ENCODE measurements at places on chromosomes 6 and 20.

DNA sequence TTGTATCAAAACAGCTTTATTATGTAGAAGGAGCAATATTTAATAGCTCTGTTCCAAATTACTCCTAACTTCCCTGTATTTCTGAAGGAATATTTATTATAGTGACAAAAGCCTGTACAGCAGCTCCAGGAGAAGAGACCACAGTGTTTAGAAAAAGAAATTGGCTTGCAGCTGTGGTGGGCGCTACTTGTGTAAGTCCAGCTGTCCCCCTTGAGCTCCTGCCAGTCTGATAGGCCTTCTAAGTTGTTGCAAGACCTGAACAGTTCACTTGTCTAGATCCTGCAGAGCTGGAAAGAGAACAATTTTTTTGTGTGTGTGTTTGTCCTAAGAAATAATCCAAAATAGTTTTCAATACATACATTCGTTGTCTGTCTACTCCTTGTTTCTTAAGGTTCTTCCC lies 86.6 kb downstream of the JARID2 start:
- no peak for DNase-seq

DNA sequence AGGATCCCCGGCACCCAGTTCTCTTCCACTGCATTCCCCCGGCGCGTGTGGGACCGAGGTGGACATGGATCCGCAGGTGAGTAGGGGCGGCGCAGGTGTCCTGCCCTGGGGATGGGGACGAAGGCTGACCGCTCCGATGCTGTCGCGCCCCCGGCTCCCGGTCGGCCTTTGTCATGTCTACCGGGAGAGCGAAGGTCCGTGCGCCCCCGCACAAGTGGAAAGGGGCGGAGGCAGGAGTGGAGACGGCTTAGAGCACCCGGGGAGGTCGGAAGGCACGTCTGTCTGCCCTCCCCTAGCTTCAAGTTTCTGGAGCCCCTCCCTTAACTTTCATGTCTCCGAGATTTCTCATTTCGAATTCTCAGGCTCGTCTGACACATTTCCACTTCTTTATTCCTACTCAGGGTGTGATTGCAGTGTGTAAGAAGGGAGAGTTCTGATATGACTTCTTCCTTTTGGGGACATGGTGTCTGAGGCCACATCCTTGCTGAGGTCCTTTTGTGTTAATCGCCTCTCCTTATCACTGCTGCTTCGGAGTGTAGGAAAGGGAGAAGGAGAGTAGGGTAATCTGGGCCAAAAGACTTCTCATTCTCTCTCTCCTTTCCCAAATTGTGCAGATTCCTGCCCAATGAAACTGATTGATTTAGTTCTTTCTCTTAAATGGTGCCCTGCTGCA lies 435 bp downstream of the KIFC1 start:
- DNase-seq = no peak

DNA sequence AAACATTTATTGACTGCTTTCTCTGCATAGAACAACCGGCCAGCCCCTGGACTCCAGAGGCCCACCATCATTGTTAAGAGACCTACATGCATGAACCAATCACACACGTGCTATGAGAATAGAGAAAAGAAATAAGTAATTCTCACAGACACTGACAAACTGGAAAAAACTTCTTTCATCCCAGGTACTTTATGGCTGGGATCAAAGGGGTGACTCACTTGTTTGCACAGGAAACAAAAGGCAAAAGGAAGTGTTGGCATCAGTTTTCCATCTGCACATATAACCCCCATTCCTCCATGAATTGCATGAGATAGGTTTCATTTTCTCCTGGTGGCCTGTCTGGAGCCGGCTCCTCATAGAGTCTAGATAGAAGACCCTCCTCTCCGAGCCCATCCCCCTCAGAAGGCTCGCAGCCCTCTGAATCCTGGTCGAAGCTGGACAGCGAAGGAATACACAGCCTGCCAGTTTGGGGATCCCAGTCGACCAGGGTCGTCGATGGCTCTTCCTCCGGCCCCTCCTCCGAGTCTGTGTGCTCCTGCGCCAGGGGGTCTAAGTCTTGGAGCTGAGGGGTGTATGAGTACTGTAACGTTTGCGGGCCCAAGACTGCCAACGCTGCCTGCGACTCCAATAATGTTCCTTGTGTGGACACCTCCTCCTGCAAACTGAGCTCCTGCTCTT lies 43.3 kb downstream of the IL20RA start:
- no peak for DNase-seq

DNA sequence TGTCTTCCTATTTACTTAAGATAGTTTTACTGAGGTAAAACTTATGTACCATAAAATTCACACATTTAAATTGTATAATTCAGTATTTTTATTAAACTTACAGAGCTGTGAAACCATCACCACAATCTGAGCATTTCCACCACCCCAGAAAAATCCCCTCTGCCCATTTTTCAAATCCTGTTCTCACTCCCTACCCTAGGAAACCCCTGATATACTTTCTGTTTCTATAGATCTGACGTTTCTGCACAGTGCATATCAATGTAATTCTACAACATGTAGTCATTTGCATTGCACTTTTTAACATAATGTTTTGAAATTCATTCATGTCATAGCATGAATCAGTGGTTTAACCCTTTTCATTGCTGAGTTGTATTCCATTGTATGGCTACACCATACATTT lies 96.7 kb upstream of the OPRM1 start:
- no peak for DNase-seq

- DNase-seq = no peak
Observed at GRCh38 chr20:11982289-11982954, 64.7 kb downstream of the BTBD3 start.

Data from activated gamma-delta T cell (primary cell).